ENCODE measurements at places on chromosomes 12 and 14. TPM values are rescaled to one million over a fixed set of nuclear protein-coding genes. Genes with fewer than 3 reads are reported as not detected.
A peak's percentile ranks its signal among the peaks of the same experiment; 100 is the strongest.

Gene TTC9
- total RNA-seq: 0.99 TPM

Gene LRR1
- 8.1 TPM for total RNA-seq

Gene RBMS2
- 65.6 TPM for total RNA-seq

Gene BMP4
- total RNA-seq: 7.3 TPM

Gene SPRYD4
- 3.1 TPM for total RNA-seq

Gene EEF1AKMT3
- 9.8 TPM for total RNA-seq

Gene HOXC10
- not detected for total RNA-seq

Gene PRH2
- not detected for total RNA-seq

Gene LRRC43
- 1.0 TPM for total RNA-seq

Gene SPIC
- total RNA-seq: not detected

Gene CCDC175
- not detected for total RNA-seq

DNA sequence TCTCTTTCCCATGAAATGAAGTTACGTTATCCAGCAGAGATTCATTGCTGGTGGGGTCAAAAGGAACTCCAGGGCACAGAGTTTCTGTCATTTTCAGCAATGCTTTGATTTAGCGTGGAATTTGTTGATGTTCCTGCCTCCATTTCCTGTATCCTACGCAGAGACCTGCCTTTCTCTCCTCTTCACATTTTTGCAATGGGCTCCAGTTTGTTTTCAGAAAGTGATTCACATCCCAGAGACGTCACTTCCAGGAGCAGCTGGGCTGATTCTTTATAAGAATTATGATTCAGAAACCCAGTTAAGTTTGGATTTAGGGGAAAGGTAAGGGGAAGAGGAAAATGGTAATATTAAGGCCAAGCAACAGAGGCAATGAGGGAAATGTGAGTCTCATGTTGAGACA lies 11.6 kb downstream of the RNASE10 start:
- peaks cover 4% of the 10 kb centered on the region for H3K4me1 ChIP-seq
- no peak overlapping the region for H3K4me3 ChIP-seq
- H3K27ac ChIP-seq: no peak overlapping the region

DNA sequence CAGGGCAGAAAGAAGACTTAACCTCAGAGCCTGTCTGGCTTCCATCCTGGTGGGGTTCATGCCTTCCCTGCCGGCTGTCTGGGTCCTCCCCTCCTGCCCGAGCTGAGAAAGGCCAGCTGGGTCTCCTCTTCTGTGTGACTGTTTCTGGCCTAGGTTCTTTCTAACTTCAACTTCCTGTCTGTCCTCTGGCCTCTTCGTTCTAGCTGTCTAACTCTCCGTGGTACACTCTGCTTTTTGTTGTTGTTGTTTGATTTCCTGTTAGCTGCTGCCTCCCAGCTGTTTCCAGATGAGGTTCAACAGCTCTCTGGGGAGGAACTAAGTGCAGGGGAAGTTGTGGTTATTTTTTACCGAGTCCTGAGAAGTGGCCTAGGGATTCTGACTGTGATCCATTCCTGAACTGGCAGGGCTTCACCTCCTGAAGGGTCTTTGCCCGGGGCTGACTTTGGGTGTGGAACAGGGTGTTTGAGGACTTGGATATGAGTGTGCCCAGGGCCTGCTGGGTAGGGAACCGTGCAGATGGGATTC lies 3.2 kb downstream of the MLXIP start:
- peak overlapping the region; percentile 91 for H3K4me3 ChIP-seq
- no peak for DNase-seq
- H3K27me3 ChIP-seq: no peaks in the 10 kb centered on the region
- peaks cover 10% of the 10 kb centered on the region for H3K36me3 ChIP-seq
- peak overlapping the region; percentile 88 for H3K27ac ChIP-seq

DNA sequence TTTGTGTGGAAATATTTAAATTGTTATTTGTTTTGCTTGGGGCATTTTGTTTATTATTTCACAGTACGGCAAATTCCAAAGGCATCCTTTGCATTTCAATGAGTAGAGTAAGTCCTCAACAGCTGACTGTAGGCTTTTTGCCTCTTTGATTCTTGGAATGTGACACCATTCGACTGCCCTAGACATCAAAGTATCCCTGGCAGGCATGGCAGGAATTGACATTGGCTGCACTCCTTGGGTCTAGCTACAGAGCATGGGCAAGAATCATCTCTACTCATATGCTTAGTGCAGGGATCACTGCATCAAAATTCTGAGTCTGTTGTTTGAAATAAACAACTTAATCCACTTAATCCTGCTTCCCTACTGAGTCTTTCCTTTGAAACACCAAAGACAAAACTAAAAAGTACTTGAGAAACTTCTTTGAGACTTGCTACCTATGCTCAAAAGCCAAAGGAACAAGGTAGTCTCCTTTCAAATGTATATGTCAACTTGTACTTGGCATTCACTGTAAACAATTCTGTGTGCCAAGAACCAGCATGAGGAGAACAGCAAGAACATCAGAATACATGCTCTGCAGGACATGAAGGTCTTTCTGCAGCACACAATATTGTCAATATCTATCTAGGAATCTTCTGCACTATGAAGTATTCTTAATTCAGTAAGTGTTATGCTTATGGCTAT lies 1569.0 kb upstream of the FLRT2 start:
- H3K36me3 ChIP-seq: no peaks in the 10 kb centered on the region
- no peak overlapping the region for H3K4me3 ChIP-seq
- no peaks in the 10 kb centered on the region for H3K27me3 ChIP-seq
- H3K4me1 ChIP-seq: peaks cover 9% of the 10 kb centered on the region
- no peak for DNase-seq

DNA sequence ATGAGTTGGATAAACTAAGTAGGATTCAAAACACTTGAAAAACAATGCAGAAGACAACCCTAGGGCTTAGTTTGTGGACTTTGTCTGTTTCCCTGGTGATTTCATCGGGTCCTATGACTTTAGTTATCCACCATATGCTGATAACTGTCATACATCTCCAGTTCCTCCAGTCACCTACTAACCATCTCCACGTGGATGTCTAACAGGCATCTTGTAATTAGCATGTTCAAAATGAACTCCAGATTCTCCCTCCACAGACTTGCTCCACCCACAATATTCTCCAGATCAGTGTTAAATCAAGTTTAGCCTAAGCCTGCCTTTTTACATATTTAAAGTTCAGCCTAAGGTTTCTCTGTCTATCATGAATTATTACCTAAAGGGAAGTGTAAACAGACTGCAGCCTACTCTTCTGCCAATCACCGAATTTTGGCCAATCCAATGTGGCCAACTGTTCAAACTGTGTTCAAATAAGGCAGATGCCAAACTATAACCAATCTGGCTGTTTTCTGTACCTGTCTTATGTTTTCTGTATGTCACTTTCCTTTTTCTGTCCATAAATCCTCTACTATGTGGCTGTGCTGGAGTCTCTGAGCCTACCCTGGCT lies 87.1 kb downstream of the PAX9 start:
- peaks cover 21% of the 10 kb centered on the region for H3K27me3 ChIP-seq
- no peaks in the 10 kb centered on the region for H3K4me1 ChIP-seq
- no peaks in the 10 kb centered on the region for H3K36me3 ChIP-seq
- no peak for DNase-seq

DNA sequence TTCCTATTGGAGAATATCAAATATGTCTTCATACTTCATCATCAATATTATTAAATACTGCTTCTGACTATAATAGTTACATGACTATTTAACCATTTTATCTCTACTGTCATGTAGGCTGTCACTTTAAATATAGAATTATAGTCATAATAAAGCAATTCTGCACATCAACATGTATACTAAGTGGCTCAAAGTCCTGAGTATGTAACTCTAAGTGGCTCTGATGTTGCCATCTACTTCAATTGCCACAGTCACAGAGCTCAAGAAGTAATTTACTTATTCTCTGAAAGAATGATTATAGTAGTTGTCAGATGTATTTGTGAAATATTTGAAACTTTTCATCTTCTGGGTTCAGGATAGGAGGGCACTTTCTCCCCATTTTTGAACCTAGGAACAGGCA lies 202.3 kb downstream of the KITLG start:
- DNase-seq: no peak
- H3K27ac ChIP-seq: no peak overlapping the region
- H3K27me3 ChIP-seq: no peaks in the 10 kb centered on the region
- no peaks in the 10 kb centered on the region for H3K36me3 ChIP-seq

- peaks cover 25% of the 10 kb centered on the region for H3K36me3 ChIP-seq
- H3K4me3 ChIP-seq: no peak overlapping the region
- H3K4me1 ChIP-seq: no peaks in the 10 kb centered on the region
- no peaks in the 10 kb centered on the region for H3K27me3 ChIP-seq
Measured at GRCh38 chr12:50971946-50972345, 19.6 kb downstream of the HIGD1C start.

GRCh38 chr12:132276066-132276826 lies 53.1 kb downstream of the GALNT9 start:
- peaks cover 30% of the 10 kb centered on the region for H3K27me3 ChIP-seq
- no peak overlapping the region for H3K27ac ChIP-seq
- H3K4me3 ChIP-seq: no peak overlapping the region
- DNase-seq: no peak
- H3K4me1 ChIP-seq: no peaks in the 10 kb centered on the region

DNA sequence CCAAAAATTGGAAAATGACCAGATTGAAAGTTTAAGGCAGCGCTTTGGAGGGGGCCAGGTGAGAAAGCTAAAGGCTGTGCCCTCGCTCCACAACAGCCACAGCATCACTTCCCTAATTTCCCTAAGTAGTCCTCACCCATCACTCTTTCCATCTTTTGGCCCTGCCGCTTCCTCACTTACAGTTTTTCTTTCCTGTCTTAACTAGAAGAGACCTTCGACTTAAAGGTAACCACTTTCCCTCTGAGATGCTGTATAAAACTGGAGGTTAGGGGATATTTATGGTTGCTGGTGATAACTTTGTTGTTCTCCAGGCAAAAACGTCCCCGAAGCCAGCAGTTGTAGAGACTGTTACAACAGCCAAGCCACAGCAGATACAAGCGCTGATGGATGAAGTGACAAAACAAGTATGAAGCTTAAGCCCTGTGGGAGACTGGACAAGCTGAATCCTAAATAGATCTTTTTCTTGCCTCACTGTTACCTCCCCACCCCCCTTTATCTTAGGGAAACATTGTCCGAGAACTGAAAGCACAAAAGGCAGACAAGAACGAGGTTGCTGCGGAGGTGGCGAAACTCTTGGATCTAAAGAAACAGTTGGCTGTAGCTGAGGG lies 4.3 kb downstream of the DDIT3 start:
- H3K27ac ChIP-seq: peak overlapping the region; percentile 43
- H3K4me1 ChIP-seq: peaks cover 43% of the 10 kb centered on the region
- no peak overlapping the region for H3K4me3 ChIP-seq
- DNase-seq: no peak
- peaks cover 59% of the 10 kb centered on the region for H3K36me3 ChIP-seq

GRCh38 chr12:16605642-16606116 lies 283 bp downstream of the LMO3 start:
- peak overlapping the region; percentile 80 for H3K4me3 ChIP-seq
- H3K36me3 ChIP-seq: no peaks in the 10 kb centered on the region
- peaks cover 68% of the 10 kb centered on the region for H3K27me3 ChIP-seq
- H3K4me1 ChIP-seq: peaks cover 17% of the 10 kb centered on the region
- DNase-seq: no peak

DNA sequence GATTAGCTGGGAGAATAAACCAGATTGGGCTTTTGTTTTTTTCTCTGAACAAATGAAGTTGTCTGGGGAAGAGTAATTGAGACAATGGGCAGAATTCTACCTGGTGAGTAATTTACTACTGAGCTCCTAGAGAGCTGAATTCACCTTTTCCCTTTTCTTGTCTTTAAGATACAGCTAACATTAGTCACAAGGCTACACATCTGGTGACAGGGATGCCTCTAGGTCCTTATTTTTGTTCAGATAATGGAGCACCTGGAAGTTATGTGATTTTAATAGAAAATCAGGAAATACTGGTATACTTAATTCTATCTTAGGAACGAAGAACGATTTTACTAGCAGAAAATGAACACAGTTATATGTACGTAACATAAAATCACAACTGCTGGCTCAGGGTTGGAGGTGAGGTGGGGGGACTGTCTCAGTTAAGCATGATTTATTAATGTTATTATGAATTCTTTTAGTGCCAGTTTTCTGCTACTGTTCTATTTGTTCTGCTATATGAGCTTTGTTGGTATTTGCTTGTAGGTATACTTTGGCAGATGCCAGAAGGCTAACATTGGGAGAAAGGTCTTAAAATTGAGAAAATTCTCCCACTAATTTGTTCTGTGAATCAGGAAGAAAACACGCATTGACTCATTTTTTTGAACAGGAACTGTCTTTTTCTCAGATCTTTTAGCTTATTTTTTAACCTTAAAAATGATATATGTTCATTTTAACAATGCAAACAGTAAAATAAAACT lies 482.7 kb upstream of the RGS6 start:
- no peaks in the 10 kb centered on the region for H3K27me3 ChIP-seq
- DNase-seq: no peak
- peaks cover 2% of the 10 kb centered on the region for H3K36me3 ChIP-seq
- no peak overlapping the region for H3K27ac ChIP-seq
- H3K4me3 ChIP-seq: no peak overlapping the region
- peaks cover 20% of the 10 kb centered on the region for H3K4me1 ChIP-seq

DNA sequence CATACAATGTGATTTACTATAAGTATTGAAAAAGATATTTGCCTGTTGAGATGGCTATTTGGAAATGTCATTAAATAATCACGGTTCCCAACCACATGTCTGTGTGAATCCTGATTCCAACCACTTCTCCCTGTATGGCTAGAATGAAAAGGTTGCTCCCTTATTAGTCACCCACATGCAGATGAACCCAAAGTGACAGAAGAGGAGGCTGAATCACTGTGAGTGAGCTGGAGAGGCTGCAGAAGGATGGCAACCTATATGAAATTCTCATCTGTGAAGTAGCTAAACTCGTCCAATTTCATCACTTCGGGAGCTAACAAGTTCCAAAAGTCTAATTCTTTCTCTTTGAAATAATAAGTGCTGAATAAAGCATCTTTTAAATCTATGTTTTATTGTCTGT lies 300.5 kb downstream of the PRKD1 start:
- H3K27me3 ChIP-seq: no peaks in the 10 kb centered on the region
- H3K4me1 ChIP-seq: peaks cover 11% of the 10 kb centered on the region
- no peak for DNase-seq
- H3K36me3 ChIP-seq: peaks cover 4% of the 10 kb centered on the region

DNA sequence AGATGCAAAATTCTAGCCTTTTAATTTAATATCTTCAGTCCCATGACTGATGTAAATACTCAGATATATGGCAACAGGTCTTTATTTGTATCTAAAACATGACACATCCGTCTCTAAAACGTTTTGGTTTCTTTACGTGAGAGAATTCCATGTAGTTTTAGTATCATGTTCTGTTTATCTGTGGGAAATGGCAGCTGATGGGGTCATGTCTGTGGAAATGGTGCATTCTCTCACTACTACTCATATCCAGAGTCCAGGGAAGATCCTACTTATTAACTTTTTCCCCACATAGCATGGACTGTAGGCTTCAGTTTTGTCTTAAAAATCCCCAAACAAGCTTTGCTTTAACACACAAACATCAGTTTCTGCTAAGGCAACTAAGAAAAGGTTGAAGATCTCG lies 53.8 kb downstream of the SPTLC2 start:
- DNase-seq: no peak
- H3K27ac ChIP-seq: peak overlapping the region; percentile 91
- no peaks in the 10 kb centered on the region for H3K27me3 ChIP-seq
- peaks cover 27% of the 10 kb centered on the region for H3K36me3 ChIP-seq
- no peak overlapping the region for H3K4me3 ChIP-seq

DNA sequence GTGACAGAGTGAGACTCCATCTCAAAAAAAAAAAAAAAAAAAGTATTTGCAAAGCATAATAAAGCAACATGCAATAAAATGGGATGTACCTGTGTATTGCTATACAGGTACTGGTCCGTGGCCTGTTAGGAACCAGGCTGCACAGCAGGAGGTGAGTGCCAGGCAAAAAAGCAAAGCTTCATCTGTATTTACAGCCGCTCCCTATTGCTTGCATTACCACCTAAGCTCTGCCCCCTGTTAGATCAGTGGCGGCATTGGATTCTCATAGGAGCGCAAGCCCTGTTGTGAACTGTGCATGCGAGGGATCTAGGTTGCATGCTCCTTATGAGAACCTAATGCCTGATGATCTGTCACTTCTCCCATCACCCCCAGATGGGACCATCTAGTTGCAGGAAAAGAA lies 113.3 kb downstream of the SCAF11 start:
- H3K27me3 ChIP-seq: no peaks in the 10 kb centered on the region
- peaks cover 45% of the 10 kb centered on the region for H3K4me1 ChIP-seq
- H3K36me3 ChIP-seq: peaks cover 50% of the 10 kb centered on the region
- no peak for DNase-seq
